ENCODE measurements at places on chromosomes 6 and 20.

GRCh38 chr20:58148891-58149290 lies 79.6 kb downstream of the ANKRD60 start:
- DNase-seq: no peak

DNA sequence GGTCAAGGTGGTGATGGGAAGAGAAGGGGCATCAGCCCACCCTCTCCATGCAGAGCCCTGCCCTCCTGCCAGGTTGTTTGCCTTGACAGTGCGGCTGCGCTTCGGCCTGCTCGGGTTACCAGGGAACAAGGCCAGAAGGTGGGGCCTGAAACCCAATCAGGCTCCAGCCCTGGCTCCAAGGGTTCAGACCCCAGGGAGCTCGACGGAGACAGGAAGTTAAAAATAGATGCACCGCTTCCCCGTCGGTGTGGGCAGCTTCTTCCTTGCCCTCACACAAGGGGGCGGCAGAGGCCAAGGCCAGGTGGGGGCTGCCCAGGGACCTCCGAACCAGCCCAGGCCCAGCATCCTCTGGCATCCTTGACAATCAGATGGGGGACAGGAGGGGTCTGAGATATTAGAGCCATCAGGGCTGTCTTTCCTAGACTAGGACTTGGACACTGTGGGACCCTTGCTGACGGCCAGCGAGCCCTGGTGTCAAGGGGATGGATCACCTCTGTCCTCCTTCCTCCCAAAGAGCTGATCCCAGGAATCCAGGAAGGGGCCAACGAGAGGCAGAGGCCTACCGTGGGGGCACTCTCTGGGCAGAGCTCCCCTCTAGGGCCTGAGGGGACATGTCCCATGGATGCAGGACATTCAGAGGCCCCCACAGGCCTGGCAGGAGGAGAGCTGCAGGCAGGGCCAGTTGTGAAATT lies 65.2 kb downstream of the RIPOR3 start:
- peak; percentile 87 for DNase-seq

DNA sequence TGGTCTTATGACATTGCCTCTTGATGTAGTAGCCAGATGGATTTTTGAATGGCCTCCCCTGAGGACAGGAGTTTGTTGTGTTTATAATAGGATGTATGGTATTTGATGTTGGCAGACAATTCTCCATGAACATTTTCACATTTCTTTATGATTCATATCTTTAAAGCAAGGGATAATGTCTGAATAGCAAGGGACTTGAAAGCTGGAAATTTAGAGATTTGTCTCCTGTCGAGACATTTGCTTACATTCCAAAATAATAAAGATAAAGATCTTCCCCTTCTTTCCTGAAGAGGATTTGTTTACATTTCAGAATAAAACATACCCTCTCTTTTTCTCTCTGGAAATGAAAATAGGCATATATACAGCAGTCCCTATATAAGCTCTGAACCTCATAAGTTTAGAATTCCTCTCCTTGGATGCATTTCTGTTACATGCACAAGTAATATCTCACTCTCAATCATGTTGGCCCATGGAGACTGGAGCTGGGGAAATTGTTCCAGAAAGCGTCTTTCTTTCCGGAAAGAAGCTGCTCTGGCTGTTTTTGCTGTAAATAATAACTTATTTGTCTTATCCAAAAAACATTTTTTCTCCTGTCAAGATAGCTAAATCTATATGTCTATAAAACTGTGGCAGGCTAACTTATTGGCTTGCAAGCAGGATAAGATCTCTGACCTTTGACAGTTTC lies 42.5 kb upstream of the ASCC3 start:
- DNase-seq: no peak

- no peak for DNase-seq
Observed at GRCh38 chr20:47540443-47541354, 39.0 kb downstream of the NCOA3 start.

- DNase-seq: no peak
Observed at GRCh38 chr20:49668181-49668877, 45.3 kb downstream of the B4GALT5 start.

GRCh38 chr20:48769069-48769983 lies 58.5 kb downstream of the PREX1 start:
- no peak for DNase-seq

DNA sequence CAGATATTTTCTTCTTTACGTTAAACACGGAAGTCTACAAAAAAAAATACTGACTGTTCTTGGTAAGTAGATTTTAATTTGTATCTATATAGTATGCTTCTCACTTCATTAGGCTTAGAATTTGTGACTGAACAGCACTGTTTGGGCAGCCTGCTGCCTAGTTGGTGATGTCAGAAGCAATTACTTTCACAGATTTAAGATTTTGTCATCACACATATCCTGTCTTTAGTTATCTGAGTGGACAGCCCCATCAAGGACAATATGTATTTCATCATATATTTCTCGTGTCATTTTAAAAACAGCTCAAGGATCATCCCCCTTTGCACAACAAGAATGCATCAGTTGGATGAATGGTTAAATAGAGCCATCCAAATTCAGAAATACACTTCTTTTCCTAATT lies 338.4 kb upstream of the CITED2 start:
- no peak for DNase-seq

GRCh38 chr6:125301435-125302391 lies at the start of gene HDDC2:
TSS of gene HDDC2 (minus strand) at chr6:125301967. CDS start at chr6:125301932, 35 bp downstream.
- DNase-seq: peak; percentile 40

GRCh38 chr6:34144581-34145160 lies 1.2 kb downstream of the GRM4 start:
- no peak for DNase-seq

- no peak for DNase-seq
Observed at GRCh38 chr6:16430391-16431089, 192.2 kb downstream of the GMPR start.

GRCh38 chr20:52817511-52817910 lies 154.6 kb upstream of the TSHZ2 start:
- no peak for DNase-seq

DNA sequence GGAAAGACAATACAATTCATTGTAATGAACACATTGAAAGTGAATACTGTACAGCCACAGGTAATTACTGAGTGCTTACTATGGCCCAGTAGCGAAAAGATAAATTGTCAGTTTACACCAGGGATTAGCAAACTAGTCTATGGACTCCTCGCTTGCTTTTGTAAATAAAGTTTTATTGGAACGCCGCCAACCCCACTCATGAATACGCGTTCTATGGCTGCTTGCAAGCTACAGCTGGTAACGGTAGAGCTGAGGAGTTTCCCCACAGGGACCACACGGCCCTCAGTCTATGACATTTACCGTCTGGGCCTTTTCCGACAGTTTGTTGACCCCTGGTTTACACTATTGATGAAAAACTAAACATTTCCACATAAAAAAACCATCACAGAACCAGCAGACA lies 24.2 kb downstream of the LAMA5 start:
- DNase-seq: no peak

DNA sequence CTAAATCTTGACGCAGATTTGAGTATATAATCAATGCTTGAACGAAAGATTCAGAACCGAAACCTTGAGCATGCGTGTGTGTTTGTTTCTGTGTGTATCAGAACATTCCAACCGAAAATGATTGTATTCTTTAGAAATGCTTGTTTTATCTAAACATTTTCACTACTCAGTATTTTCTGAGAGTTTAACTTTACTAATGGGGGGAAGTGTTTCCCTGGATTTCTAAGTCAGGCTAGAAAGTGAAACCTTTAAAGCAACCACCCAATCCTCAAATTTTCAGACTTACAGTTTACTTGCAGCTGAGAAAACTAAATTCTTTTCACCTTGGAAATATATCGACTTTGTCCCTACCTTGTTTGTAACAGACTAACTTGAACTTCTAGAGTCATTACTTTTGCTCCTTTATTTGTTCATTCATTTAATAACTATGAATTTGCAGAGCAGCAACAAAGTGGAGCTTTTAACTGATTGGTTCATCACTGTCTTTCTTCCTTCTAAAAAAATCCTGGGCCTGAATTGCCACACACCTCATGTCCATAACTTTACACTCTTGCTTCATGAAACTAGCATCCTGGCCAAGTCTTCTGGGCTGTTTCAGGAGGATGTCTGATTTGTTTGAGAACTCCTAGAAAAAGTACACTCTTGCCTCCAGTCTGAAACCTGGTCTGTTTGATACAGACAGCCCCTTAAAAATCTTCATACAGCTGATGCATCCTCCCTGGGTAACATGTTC lies 77.8 kb upstream of the XRN2 start:
- DNase-seq: no peak

GRCh38 chr6:6317825-6318733 lies 2.4 kb downstream of the F13A1 start:
- DNase-seq: no peak

GRCh38 chr6:52697903-52698302 lies 27.0 kb downstream of the TMEM14A start:
- no peak for DNase-seq

GRCh38 chr6:31805939-31806469 lies 762 bp downstream of the LSM2 start:
- no peak for DNase-seq

GRCh38 chr20:23643659-23644058 lies 5.9 kb upstream of the CST3 start:
- DNase-seq: no peak

DNA sequence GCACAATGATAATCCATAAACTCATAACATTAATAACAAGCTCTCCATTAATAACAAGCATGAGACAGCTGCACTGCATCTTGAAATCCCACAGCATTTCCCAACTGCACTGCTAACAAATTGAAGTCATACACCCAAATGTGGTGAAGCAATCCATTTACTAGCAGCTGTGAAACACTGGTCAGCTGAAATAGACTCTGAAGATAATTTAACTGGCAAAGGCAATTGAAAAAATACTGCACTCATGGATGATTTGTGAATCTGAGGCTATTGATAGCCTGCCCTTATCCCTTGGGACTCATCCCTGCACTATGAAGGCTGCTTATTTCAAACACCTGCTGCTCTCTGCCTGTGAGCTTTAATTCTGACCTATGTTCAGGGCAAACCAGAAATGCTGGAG lies 49.1 kb upstream of the PLCB1 start:
- DNase-seq: no peak

GRCh38 chr20:61356196-61356595 lies 104.1 kb downstream of the CDH4 start:
- no peak for DNase-seq

DNA sequence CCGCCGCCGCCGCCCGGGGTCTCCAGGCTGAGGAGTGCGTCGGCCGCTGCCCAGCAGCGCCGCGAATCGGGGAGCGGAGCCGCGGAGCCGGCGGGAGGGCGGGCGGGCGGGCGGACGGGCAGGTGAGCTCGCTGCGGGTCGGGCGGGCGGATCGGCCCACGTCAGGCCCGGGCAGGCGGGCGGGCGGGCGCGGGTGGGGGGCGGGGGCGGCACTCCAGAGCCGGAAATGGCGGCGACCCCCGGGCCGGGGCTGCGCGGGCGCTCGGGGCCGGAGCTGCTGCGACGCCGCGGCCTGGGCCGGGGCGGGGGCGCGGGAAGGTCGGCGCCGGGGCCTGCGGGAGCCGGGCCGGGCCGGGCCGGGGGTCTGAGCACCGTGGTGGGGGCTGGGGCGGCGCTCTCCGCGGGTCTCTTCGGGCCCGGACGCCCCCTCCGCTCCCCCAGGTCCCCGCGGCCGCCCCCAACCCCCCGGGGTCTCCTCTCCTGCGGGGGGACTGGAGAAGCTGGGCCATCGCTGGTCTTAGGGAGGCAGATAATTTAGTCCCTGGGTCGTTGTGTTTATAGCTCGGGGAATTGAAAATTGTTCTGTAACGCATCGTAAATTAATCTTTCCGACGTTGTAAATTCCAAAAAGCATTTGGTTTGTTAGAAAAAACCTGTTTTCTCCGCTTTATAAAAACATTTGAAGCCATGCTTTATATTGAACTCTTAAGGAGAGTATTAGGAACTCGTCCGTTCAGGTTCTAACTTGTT lies 451 bp downstream of the DNAJC5 start:
- no peak for DNase-seq

DNA sequence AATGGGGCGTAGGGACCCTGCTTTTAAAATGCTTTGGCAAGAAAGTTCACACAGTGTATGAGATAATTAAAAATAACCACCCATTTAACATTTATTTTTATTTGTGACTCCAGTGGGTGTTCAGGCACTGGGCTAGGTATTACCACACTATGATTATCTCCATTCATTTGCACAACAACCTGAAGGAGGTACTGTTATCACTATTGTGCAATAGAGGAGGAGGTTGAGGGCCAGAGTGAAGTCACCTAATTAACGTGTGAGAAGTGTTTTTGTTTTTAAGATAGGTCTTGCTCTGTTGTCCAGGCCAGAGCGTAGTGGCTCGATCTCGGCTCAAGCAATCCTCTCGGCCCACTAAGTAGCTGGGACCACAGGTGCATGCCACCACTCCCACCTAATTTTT lies 29.2 kb downstream of the MAK start:
- no peak for DNase-seq

DNA sequence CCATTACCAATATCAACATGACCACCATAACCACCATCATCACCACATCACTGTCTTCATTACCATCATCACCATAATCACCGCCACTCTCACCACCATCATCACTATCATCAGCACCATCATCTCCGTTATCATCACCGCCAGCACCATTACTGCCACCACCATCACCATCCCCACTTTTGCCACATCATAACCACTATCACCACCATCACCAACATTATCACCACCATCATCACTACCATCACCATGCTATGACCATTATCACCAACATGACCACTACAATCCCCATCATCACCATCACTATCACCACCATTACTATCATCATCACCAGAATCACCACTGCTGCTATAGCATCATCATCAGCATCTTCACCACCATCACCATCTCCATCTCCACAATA lies 25.7 kb downstream of the CST2 start:
- no peak for DNase-seq

GRCh38 chr20:45336530-45337366 lies 11.5 kb downstream of the SDC4 start:
- peak; percentile 94 for DNase-seq

GRCh38 chr20:31831771-31832306 lies 12.7 kb downstream of the MYLK2 start:
- no peak for DNase-seq

DNA sequence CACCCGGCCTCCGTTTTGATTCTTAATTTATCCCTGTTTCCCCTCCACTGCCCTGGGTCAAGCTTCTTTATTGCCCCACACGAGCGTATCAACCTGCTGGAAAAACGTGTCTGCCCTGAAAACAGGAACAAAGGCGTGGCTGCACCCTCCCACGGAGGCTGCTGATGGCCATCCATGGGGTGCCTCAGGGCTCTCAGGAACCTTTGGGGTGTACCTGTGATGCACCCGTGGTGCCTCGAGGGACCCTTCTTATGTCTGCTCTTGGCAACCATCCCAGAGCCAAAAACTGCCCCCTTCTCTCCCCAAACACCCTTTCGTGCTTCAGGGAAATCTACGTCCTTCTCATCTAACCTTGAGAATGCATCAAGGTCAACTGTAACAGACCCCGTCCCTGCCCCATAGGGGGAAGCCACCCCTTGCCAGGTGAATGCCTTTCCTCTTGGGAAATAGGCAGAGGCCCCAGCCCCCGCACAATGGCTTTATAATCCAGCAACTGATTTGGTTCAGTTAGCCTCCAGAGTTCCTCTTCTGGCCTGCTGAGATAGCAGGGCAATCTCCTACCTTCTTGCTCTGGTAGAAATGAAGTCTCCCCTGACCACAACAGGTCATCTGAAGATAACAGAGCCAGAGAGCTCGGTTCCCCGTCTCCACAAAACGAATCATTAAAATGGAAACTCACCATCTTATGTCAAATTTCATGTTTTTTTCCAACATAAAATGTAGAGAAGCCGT lies 29.4 kb downstream of the PSMG4 start:
- DNase-seq: no peak
